ENCODE measurements at places on chromosomes 7 and 10.

DNA sequence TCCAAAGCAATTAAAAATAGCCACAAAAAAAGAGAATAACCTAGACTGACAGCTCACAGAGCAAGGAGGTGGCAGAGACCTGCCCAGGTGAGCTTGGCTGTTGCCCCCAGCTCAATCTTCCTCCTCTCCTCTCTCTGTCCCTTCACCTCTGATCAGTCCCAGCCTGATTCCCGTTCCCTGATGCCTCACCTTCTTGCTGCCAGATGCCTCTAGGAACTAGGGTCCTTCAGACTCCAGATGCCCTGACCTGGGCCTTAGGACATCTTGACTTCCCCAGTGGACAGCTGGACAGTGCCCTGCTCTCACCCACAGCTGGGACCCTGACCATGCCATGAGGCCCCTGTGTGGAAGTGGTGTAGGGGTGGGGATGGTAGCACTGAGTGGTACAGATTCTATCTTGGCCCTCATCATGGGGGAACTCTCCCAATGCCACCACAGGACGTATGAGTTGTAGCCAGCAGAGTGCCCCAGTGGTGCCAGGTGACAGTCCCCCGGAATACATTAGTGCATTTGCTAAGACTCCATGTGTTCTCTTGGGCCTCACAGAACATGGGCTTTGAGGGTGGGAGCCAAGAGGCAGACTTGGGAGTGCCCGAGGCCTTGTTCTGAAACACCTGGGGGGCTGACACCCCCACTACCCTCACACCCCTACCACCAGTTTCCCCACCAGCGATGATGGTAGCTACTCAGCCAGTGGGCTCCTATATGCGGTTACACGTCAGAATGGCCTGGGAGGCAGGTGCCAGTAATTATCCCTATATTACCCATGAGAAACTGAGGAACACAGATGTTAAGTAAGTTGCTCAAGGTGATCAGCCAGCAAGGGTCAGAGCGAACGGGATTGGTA is 2.0 kb downstream of the DEPP1 start:
- no peak for DNase-seq

- no peak for DNase-seq
Observed at GRCh38 chr10:73894245-73894971, 16.5 kb upstream of the PLAU start.

DNA sequence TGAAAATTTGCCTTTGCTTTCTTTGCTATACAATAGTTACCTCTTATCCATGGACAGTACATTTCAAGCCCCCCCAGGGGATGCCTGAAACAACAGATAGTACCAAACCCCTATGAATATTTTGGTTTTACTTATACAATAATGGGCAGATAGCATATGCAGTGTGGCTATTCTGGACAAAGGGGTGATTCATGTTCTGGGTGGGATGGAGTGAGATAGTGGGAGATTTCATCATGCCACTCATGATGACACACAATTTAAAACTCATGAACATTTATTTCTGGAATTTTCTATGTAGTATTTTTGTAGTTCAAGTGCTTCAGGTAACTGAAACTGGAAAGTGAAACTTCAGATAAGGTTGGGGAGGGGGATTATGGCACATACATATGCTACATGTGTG is 12.0 kb downstream of the STARD3NL start:
- DNase-seq, result no peak

DNA sequence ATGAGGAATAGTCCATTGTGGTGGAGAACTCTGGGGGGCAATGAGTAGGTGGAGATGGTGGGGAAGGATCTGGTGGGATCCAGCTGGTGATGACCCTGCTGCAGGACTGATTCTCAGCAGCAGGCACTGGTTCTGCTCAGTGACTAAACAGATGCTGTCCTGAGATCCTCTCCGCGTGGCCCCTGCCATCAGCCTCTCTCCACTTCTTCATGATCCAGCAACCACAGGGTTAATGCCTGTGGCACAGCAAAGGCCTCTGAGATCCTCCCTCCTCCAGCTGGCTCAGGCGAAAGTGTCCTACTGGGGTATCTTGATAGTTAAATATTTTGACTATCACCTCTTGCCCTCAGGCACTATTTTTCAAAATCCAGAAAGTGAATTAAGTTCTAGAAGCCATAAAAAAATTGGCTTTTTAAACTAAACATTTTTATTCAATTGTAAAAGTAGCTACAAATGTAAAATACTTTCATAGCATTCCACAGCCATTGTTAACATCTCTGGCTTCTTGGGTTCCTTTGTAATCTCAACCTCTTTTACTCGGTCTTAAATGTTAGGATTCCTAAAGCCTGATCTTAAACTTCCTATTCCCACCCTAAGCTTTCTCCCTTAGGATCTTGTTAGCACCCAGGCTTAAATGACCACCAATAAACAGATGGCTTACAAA is 13.1 kb downstream of the PLAU start:
- DNase-seq, result no peak

- no peak for DNase-seq
Observed at GRCh38 chr7:2219606-2220005, 13.1 kb downstream of the MAD1L1 start.

GRCh38 chr10:1476455-1476803 is 260.9 kb downstream of the ADARB2 start:
- no peak for DNase-seq
